ENCODE measurements at places on chromosomes 13 and 19.

GRCh38 chr13:73440296-73440895 lies 381.6 kb downstream of the KLF5 start:
- no peak for DNase-seq

DNA sequence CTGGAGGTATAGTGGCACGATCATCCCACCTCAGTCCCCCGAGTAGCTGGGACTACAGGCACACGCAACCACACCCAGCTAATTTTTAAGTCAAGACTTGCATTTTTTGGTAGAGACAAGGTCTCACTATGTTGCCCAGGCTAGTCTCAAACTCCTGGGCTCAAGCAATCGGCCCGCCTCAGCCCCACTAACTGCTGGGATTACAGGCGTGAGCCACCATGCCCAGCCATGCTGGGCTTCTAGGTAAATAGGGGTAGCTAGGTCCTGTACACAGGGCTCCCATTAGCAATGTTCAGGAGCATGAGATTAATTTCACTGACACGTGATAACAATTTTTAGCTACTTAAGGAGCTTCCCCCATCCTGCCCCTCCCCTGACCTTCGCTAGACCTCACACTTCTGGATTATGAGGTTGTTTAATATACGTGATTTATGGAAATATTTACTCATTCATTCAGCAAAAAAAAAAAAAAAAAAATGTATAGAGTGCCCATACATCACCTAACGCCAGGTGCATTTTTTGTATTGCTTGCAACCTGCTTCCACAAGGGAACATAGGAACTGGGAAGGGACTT lies 19.2 kb downstream of the TMEM272 start:
- no peak for DNase-seq

GRCh38 chr13:31793246-31793645 lies 53.9 kb downstream of the RXFP2 start:
- no peak for DNase-seq

- DNase-seq: no peak
Observed at GRCh38 chr13:71967990-71968389, 101.0 kb upstream of the DACH1 start.

DNA sequence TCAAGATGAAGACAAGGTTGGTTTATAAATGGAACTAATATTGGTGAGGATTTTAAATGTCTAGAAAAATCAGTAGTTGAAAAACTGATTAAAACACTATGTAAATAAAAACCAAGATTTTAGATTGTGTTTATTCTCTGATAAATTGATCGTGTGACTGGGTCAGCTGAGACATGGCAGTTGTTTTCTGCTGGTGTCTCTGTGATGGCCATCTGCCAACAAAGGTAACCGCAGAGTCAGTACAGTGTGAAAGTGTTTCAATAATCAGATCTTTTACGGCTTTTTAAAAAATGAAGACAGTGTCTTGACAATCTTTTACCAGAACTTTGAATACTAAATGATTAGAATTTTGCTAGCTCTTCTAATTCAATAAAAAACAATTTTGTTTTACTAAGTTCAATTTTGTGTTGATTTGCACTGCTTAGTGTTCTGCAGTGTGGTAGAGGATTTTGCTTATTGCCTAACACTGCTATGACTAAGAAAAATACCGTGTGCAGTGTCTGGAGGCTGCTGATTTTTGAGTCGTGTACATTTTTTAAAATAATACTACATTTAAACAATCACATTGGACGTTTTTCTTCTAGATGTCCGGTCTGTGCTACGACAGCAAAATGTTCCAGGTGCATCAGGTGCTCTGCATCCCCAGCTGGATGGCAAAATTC lies 32.7 kb upstream of the GPR183 start:
- DNase-seq: peak; percentile 36

DNA sequence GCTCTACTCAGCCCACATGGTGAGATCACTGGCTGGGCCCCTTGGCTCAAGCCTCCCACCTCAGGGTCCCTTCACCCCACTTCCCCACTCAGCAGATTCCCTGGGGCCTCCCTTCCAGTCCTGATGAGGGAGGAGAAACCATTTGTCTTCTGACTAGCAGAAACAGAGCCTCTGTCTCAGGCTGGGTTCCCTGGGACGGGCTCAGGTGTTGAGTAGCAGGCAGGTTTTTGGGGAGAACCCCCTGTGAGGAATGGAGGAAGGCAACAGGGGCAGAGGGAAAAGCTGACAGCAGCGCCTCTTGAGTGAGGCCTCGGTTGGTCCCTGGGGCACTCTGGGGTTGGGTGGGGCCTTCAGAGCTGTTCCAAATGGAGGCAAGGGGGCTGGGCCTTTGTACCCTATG lies 452.2 kb downstream of the TSHZ3 start:
- DNase-seq: no peak

GRCh38 chr19:18993115-18993514 lies 40.2 kb downstream of the SUGP2 start:
- no peak for DNase-seq

DNA sequence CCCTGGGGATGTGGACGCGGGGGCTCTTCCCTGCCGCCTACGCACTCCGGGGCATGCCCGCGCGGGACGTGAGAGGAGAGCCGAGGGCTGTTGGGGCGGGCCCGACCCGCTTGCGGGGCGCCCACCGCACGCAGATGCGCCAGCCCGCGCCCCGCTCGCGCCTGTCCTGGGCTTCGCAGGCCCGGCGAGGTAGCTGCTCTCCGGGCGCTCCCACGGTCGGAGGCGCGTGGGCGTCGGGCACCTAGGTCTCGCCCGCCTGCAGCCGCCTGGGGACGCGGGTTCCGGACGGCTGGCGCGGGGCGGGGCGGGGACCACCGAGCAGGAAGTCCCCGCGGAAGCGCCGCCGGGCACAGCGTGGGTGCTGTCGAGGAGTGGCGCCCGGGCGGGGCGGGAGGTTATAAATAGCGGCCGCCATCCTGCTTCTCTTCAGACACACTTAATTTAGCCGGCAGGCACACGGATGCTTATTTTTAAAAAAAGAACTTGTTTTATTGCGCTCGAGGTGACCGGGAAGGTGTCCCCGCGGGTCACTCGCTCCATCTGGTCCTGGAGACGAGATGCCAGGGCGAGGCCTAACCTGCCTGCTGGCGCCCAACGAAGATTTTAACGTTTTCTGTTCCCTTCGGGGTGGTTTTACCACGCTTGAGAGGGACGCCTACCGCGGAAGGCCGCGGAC lies 561 bp upstream of the GJA3 start:
- DNase-seq: peak; percentile 24

DNA sequence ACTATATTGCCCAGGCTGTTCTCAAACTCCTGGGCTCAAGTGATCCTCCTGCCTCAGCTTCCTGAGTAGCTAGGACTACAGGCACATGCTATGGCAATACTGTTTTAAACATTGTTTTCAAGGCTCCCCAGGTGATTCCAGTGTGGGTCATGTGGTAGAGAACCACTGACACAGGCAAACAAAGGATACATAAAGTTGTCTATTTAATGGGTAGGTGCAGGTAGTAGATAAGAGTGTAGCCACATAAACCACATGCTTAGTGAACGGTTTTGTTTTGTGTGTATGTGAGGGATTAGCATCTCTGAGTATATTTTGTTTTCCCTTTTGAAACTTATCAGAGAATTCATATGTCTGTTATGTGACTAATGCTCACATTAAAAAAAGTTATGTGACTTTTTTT lies 36.7 kb downstream of the USPL1 start:
- DNase-seq: no peak

GRCh38 chr13:32098272-32098671 lies 66.7 kb downstream of the FRY start:
- DNase-seq: no peak

- peak; percentile 40 for DNase-seq
Observed at GRCh38 chr13:29758531-29759114, 91.8 kb downstream of the UBL3 start.

GRCh38 chr13:103799028-103799427 lies 732.8 kb upstream of the SLC10A2 start:
- no peak for DNase-seq

GRCh38 chr19:1935484-1936208 lies 5.3 kb upstream of the CSNK1G2 start:
- DNase-seq: no peak

- DNase-seq: no peak
Observed at GRCh38 chr19:7295912-7296536, 1.8 kb upstream of the INSR start.

All from stimulated activated CD8-positive, alpha-beta memory T cell treated with anti-CD3 and anti-CD28 coated beads, Interleukin-7, amount 100 ng/mL, for 4 hours (primary cell).